Anterior cingulate cortex (tissue), 58 donors: ENCODE measurements at places on chromosomes 16 and 17.
A peak's percentile ranks its signal among the peaks of the same experiment; 100 is the strongest.

GRCh38 chr17:50499721-50500120 lies 8.5 kb upstream of the MYCBPAP start:
- no peak for DNase-seq

DNA sequence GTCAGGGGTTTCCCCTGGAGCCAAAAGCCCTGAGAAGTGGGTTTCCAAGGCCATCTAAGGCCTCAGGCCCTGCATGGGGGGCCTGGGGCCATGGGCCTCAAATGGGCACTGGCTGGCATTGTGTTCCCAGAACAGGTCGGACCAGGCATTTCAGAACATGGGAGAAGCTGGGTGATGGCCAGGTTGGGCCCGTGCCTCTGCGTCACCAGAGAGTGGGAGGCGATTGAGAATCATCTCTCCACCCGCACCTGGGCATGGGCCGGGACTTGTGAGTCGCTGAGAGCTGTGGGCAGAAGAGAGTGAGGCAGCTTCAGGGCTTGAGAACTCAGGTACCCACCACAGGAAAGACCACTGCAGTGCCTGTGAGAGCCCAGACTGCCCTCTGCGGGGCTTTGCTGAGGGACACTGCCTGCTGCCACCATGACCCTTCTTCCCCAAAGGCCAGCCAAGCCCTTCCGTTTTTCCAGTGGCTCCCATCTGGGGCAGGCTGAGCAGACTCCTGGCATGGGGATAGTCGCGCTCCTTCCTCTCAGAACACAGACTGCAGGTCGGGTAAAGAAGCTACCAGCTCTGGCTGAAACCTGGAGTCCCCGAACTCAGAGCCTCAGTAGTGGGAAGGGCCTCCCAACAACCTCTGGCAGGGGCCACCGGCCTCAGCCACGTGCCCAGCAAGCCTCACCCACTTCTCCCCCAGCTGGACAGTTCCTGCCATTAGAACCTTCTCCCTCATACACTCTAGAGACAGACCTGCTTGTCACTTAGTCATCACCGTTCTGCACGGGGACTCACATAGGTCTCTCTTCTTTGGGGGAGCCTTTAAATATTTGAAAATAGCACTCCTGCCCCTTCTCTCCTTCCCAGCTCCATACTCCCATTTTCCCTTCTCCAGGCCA lies 1.6 kb downstream of the RAB11FIP4 start:
- DNase-seq: no peak

- no peak for DNase-seq
These were observed 14.0 kb downstream of the ATP5PD start for GRCh38 chr17:75032720-75033280.

DNA sequence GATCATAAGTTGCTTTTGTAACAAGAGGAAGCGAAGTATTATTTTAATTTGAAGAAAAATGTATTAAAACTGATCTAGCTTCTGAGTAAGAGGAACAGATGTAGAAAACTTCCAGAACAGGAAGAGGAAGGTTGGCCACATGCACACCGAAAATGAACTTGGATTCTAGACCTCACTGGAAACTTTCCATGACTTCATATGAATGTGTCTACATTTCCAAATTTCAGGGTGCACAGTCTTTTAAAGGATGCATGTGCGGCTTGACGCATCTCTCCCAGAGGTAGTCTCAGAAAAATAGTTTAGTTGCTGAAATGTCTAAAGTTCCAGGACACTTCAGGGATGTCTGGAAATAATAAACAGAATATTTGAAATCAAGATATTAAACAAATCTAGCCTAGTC lies 275.1 kb upstream of the MYOCD start:
- no peak for DNase-seq

- no peak for DNase-seq
These were observed 19.9 kb downstream of the TLE7 start for GRCh38 chr16:71421911-71422310.

DNA sequence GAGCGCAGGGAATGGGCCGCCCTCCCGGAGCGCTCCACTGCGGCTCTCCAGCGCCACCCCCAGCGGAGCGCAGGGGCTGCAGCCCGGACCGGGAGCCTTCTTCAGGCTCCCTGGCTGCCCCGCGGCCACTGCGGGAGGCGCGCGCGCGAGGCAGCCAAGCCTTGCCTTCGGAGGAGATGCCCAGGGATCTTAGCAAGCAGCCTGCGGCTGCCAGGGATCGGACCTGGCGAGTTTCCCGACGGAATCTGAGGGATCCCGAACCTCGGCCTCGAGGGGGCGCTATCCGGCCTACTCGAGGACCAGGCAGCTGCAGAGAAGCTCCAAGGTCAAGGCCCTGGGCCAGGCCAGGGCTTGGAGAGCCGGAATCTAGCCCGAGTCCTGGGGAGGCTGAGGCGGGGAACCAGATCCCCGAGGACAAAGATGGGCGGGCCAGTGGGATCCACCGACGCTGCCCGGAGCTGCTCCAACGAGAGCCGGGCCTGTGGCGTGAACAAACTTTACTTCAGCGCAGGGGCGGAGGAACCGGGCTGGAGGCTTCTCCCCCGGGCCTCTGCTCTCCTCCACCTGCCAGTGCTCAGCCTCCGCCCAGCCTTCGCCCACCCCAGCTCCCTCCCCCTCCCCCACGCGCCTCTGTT lies at the start of gene IRX6:
Gene IRX6, plus strand, starts transcription at position 567 of the 635 bp plus-strand sequence. CDS start 889 bp downstream, outside the sequence.
- no peak for DNase-seq

DNA sequence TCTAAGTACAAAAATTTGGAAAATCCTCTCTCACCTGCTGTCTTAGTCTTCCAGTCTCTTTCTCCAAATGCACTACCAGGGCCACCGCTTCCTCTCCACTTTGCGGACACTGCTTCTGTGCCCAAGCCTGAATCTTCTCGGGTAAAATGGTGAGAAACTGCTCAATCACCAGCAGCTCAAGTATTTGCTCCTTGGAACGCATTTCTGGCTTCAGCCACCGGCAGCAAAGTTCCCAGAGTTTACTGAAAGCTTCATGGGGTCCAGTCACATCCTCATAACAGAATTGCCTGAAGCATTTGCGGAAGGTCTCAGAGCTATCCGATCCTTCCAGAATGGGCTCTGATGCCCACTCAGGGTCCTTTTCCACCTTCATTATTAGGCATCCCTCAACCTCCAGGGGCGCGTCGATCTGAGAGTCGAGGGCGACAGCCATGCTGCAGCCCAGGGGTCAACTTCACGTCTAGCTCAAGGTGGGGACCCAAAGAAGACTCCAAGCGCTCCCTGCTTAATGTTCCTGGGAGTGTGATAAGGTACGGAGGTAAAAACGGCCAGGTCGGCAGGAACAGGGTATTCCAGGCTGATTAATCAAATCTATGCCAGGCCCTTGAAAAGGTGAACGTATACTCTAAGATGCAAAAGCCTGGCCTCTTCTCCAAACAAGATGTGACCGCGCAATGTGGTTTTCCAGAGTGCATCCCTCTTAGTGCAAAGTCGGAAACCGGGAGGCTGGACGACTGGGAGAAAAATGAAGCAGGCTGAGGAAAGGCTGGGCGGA lies 763 bp downstream of the ZKSCAN2 start:
- no peak for DNase-seq

- DNase-seq: peak; percentile 11
These were observed 13.3 kb downstream of the CAVIN1 start for GRCh38 chr17:42409523-42410318.

DNA sequence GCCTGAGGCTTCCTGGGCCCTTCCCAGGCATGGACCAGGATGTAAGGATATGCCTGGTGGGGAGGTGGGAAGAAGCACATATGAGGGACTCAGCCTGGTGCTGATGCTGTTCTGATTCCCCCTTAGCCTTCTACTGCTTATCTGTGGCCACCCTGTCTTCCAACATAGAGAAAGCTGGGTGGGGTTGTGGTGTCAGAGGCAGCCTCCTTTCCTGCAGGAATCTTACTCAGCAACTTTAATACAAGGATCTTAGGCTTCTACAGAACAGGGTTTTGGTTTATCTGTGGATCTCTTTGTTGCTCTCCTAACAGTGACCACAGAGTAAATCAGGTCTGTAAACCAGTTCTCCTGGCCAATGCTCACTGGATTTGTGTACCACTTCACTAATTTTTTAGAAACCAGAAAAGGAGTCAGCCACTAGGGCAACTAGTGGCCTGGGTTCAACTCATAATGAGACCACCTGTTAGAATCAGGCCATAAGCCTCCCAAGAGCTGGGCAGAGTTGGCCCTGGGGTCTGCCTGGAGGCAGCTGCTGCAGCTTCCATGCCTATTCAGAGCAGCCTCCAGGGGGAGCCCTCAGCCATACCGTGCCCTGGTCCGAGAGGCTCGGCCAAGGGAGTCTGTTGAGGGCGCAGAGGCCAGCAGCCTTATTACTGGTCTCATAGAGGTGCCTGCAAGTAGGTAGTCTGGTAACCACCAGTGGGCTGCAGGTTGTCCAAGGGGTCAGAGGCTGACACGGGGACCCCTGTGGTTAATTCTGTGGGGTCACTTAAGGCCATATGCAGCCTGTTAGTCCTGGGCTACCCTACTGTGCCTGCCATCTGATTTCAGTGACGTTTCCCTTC lies 7.1 kb downstream of the HAS3 start:
- DNase-seq: no peak

GRCh38 chr17:73770115-73770848 lies 126.0 kb upstream of the SDK2 start:
- peak; percentile 69 for DNase-seq

- no peak for DNase-seq
These were observed 163.2 kb downstream of the PPM1E start for GRCh38 chr17:58918884-58919283.

GRCh38 chr16:57549730-57550129 lies 7.3 kb downstream of the ADGRG5 start:
- no peak for DNase-seq

GRCh38 chr17:75595284-75595919 lies 7.8 kb downstream of the MYO15B start:
- no peak for DNase-seq

DNA sequence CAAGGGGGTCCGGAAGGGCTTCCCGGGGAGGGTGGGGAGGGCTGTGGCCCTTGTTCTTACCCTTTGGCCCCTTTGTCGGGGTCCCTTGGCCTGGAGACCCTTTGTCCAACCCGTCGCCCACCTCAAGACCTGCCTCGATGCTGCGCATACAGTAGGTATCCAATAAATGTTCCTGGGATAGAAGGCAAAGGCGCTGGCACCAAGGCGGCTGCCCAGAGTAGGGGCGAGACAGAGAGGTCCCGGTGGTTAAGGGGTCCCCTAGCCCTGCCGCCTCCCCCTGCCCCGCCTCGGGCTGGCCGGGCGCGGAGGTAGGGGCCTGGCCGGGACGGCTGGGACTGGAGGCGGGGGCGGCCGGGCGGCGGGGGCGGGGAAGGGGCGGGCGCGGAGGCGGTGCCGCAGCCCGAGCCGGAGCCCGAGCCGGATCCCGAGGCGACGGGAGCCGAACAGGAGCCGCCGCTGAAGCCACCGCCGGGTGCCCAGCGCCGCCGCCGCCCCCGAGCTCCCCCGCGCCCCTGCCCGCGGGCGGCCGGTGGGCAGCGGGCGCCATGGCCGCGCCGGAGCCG lies at the start of gene NHERF2:
Gene NHERF2, plus strand, starts transcription at position 442 of the 563 bp plus-strand sequence. Its CDS starts 104 bp downstream, at position 546.
- no peak for DNase-seq

DNA sequence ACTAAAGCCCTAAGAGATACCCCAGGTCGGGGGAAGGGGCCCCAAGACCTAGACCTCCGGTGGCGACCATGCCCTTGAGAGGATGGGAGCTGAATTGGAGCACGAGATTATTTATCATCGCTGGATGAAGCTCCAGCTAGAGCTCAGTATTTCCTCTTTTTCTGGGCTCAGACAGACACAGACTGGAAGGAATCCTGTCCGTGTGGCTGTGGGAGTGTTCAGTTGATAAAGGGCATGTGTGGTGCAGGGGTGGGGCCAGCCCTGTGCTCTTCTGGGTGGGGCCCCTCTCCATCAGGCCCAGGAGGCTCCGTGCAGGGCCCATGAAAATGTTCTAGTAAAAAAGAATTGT lies 6.3 kb upstream of the CBX4 start:
- DNase-seq: no peak

GRCh38 chr17:43787728-43788127 lies 7.5 kb downstream of the CFAP97D1 start:
- DNase-seq: no peak

GRCh38 chr16:1830213-1830612 lies 3.2 kb downstream of the FAHD1 start:
- DNase-seq: no peak

- no peak for DNase-seq
These were observed 660 bp downstream of the RHBDF1 start for GRCh38 chr16:71540-72401.

GRCh38 chr17:31596382-31597323 lies 205.2 kb downstream of the RAB11FIP4 start:
- no peak for DNase-seq

DNA sequence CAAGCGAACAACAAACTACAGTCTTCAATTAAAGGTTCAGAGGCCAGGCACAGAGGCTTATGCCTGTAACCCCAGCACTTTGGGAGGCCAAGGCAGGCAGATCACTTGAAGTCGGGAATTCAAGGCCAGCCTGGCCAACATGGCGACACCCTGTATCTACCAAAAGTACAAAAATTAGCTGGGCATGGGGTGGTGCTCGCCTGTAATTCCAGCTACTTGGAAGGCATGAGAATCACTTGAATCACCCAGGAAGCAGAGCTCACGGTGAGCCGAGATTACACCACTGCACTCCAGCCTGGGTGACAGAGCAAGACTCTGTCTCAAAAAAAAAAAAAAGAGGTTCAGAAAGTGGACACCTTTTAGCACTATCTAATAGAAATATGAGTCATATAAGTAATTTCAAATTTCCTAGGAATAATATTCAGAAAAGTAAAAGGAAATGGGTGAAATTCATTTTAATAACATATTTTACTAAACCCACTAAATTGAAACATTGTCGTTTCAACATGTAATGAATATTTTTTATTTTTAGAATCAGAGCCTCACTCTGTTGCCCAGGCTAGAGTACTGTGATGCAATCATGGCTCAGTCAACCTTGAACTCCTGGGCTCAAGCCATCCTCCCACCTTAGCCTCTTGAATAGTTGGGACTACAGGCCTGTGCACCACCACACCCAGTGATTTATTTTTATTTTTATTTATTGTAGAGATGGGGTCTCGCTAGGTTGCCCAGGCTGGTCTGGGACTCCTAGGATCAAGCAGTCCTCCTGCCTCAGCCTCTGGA lies 15.2 kb upstream of the MARCHF10 start:
- no peak for DNase-seq

DNA sequence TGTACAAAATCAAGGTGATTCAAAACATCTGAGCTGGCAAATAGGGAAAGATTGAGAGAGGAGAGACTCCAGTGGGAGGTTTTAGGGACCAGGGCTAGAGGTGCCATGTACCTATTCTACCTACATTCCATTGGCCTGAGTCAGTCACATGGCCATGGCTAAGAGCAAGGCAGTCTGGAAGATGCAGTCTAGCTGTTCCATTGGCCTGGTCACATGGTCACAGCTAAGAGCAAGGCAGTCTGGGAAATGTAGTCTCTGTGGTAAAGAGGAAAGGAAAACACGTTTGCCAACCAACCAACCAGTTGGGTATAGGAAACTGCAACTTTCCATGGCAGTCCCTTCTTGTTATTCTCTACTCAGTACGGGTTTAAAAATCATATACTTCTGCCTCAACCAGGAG lies 369.1 kb downstream of the XYLT1 start:
- no peak for DNase-seq
